ENCODE measurements at places on chromosomes 1 and 21.

- no peak for DNase-seq
Observed at GRCh38 chr21:43972850-43973633, 39.1 kb upstream of the TRAPPC10 start.

DNA sequence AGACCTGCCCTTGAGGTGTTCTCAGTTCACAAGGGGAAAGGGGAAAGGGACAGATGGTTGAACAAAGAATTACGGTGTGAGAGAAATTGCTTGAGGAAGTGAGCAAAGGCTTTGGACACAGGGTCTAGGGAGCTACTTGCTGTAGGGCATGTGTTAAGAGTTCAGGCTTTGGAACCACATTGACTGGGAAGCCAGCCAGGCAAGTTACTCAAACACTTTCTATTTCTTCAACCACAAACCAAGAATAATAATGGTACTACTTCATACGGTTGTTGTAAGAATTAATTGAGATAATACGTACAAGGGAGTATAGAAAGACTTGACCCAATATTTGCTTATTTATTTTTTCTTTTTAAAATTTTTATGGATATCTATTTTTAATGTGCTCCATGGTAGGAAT lies 26.6 kb downstream of the AK4 start:
- peak; percentile 27 for DNase-seq

GRCh38 chr21:37139902-37140301 lies 66.8 kb downstream of the TTC3 start:
- peak; percentile 34 for DNase-seq

DNA sequence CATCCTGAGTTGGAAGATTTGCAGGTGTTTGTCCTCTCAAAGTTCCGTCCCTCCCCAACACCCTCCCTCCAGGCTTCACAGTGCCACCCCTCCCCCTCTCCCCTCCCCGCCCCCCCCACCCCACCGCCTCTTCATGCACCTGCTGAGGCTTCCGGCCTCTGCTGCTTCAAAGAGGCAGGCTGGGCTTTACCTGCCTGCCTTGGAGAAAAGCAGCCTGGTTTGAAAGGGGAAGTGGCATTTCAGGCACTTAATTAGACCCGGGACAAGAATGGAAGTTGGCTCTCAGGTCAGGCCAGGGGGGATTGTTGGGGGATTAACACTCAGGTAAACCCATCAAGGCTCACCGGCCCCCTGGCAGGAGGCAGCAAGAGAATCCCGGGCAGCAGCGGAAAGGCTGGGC lies 21.1 kb downstream of the PAX7 start:
- no peak for DNase-seq
